Panc1 (cell line): ENCODE measurements at places on chromosomes 7 and 10. TPM values are rescaled to one million over a fixed set of nuclear protein-coding genes. Genes with fewer than 3 reads are reported as not detected.
A peak's percentile ranks its signal among the peaks of the same experiment; 100 is the strongest.

DNA sequence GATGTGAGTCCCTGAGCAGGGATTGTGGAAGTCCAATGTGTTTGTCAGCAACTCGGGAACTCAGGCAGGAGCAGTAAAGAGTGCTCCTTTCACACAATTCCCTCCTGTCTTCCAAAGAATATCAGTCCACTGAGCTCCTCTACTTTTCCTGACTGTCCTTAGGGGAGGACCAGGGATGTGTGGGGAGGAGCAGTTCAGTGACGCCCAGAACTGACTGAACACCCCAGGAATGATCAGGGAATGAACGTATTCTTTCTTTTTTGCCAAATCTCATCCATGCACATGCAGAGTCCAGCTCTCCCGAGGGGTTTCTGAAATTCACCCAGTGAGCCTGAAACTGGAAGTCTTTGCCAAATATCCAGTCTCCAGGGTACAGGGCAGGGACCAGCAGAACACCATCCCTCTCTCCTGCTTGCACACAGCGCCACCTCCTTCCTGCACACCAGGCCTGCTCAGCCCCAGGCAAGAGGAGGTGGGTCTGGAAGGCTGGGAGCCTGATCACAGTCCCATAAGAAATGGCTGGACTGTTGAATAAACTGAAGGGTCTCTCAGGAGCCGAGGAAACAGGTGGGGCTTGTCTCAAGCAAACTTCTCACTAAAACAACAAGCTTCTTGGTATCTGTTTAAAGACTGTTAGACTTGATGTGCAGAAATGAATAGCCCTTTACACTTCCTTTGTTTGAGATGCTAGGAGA lies 294.7 kb downstream of the C7orf25 start:
- H3K27ac ChIP-seq, result no peak overlapping the region
- H3K36me3 ChIP-seq, result no peaks in the 10 kb centered on the region
- H3K4me1 ChIP-seq, result no peaks in the 10 kb centered on the region
- no peaks in the 10 kb centered on the region for H3K27me3 ChIP-seq
- H3K4me3 ChIP-seq, result no peak overlapping the region
- DNase-seq, result no peak

Gene RELN
- 0.10 TPM for total RNA-seq

DNA sequence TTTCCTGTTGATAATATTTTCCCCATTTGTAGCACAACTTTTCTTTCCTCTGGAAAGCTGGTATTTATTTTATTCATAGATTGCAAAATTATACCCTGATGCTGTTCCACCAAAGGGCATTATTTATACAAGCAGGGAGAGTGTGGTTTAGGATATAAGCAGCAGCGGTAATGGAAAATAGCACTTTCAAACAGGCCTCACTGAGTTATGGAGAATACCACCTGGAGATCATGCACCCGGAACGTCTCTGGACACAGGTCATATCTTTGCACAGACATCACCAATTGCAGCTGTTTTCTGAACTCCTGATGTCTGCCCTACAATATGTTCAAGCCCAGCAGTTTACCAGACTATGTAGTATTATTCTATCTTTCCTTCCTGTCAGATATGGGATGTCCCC lies 2.0 kb upstream of the CALD1 start:
- DNase-seq, result no peak
- no peak overlapping the region for H3K27ac ChIP-seq
- H3K4me1 ChIP-seq, result no peaks in the 10 kb centered on the region
- H3K4me3 ChIP-seq, result no peak overlapping the region
- no peaks in the 10 kb centered on the region for H3K36me3 ChIP-seq

Gene CALD1
- total RNA-seq, result 9.2 TPM

Gene CYP2E1
- total RNA-seq, result 1.1 TPM

DNA sequence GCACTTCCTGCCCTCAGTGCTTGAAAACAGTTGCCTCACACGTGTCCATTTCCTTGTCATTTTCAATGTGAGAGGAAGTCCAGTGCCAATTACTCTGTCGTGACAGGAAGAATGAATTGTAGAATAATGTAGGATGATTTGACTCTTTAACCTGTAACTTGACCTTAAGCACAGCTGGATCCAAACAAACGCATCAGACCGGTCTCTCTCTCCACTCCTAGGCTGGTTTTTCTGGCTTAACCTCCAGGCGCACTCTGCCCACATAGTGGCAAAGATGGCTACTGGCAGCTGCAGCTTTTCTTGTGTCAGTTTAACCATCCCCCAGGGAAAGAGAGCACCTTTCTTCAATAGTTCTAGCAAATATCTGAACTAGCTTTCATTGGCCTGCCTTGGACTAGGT lies 29.4 kb upstream of the PNLIPRP3 start:
- H3K27me3 ChIP-seq, result no peaks in the 10 kb centered on the region
- no peaks in the 10 kb centered on the region for H3K36me3 ChIP-seq
- no peak overlapping the region for H3K27ac ChIP-seq
- DNase-seq, result no peak
- H3K4me1 ChIP-seq, result no peaks in the 10 kb centered on the region

Gene RSPH10B2
- 0.15 TPM for total RNA-seq

- DNase-seq, result no peak
- H3K4me3 ChIP-seq, result no peak overlapping the region
- no peaks in the 10 kb centered on the region for H3K36me3 ChIP-seq
- no peaks in the 10 kb centered on the region for H3K4me1 ChIP-seq
Measured at GRCh38 chr10:98361131-98362025, 53.6 kb downstream of the PYROXD2 start.

GRCh38 chr10:104109908-104110662 lies 11.9 kb upstream of the SFR1 start:
- no peak overlapping the region for H3K27ac ChIP-seq
- H3K36me3 ChIP-seq, result no peaks in the 10 kb centered on the region
- no peak for DNase-seq
- no peaks in the 10 kb centered on the region for H3K27me3 ChIP-seq

DNA sequence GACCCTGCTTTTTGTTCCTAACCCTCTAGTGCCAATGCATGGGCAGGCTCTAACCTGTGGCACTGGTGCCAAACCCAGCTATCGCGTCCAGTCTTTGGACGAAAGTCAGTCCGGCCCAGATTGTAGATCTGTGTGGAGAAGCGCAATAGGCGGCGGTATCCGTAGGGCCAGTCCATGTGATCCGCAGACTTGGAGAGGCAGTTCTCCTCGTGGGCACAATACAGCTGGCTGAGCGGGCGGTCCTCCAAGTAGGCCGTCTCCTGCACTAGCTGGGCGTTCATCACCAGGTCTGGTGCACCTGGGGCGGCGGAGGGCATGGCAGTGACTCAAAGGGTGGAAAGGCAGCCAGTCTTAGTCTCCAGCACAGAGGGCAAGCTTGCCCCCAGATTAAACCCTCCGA lies 14.5 kb downstream of the LOXL4 start:
- no peak overlapping the region for H3K27ac ChIP-seq
- no peaks in the 10 kb centered on the region for H3K27me3 ChIP-seq
- H3K36me3 ChIP-seq, result no peaks in the 10 kb centered on the region
- no peak overlapping the region for H3K4me3 ChIP-seq
- DNase-seq, result no peak

DNA sequence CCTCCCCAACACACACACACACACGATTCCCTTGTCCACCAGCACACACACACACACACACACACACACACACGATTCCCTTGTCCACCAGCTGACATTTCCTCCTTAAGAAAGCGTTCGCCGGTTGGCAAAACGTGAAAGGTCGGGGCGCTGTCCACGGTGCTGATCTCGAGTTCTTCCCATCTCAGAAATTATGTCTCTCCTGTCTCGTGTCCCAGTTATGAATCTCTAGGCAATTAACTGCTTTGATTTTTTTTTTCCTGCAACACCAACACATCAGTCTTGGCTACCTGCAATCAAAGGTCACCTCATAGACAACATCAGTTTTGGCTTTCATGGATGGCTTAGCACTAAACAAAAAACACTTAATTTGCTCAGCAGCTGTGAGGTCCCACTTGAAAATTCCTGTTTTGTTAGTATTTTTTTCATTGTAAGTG lies 1.9 kb downstream of the INA start:
- DNase-seq, result no peak
- H3K36me3 ChIP-seq, result no peaks in the 10 kb centered on the region
- no peak overlapping the region for H3K27ac ChIP-seq
- H3K27me3 ChIP-seq, result peaks cover 10% of the 10 kb centered on the region

Gene GPR85
- total RNA-seq, result not detected

DNA sequence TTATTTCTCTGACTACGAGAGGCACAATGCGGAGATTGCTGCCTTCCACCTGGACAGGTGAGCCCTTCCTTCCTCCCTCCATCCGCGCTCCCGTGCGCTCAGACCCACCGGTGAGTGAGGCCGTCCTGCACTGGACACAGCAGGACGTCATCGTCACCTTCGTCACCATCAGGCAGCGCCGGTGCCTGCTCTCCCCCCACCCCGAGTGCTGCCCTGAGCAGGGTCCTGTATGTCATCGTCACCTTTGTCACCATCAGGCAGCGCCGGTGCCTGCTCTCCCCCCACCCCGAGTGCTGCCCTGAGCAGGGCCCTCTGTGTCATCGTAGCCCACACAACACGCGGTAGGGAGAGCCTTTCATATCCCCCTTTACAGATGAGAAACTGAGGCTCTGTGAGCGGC lies 43.5 kb upstream of the FOXL3 start:
- H3K4me3 ChIP-seq, result no peak overlapping the region
- no peak for DNase-seq
- no peak overlapping the region for H3K27ac ChIP-seq

Gene NOLC1
- total RNA-seq, result 182 TPM

GRCh38 chr7:25192043-25192442 lies 36.2 kb downstream of the NPVF start:
- H3K36me3 ChIP-seq, result no peaks in the 10 kb centered on the region
- H3K27me3 ChIP-seq, result peaks cover 2% of the 10 kb centered on the region; the same call in 1 of the 2 replicates
- H3K4me3 ChIP-seq, result no peak overlapping the region

- H3K27me3 ChIP-seq, result no peaks in the 10 kb centered on the region; the same call in 1 of the 2 replicates
- H3K4me1 ChIP-seq, result no peaks in the 10 kb centered on the region
- DNase-seq, result no peak
- no peak within 1 kb of the TSS for H3K4me3 ChIP-seq
- no peak within 1 kb of the TSS for H3K27ac ChIP-seq
Measured at GRCh38 chr7:116030651-116031276, at the start of gene TFEC. TFEC (minus strand) TSS chr7:116030763; CDS start chr7:115984441, 46,322 bp downstream.

Gene PLAU
- total RNA-seq, result 305 TPM

Gene HOXA11
- 0.57 TPM for total RNA-seq

Gene MEIG1
- total RNA-seq, result 0.54 TPM

GRCh38 chr7:47154791-47155190 lies 427.1 kb downstream of the TNS3 start:
- no peaks in the 10 kb centered on the region for H3K36me3 ChIP-seq
- no peaks in the 10 kb centered on the region for H3K4me1 ChIP-seq
- no peak for DNase-seq
- H3K27me3 ChIP-seq, result peaks cover 16% of the 10 kb centered on the region; the same call in 1 of the 2 replicates

Gene ARHGAP22
- 1.8 TPM for total RNA-seq

Gene FRMD4A
- total RNA-seq, result 7.1 TPM

Gene TLX1
- 0.13 TPM for total RNA-seq

DNA sequence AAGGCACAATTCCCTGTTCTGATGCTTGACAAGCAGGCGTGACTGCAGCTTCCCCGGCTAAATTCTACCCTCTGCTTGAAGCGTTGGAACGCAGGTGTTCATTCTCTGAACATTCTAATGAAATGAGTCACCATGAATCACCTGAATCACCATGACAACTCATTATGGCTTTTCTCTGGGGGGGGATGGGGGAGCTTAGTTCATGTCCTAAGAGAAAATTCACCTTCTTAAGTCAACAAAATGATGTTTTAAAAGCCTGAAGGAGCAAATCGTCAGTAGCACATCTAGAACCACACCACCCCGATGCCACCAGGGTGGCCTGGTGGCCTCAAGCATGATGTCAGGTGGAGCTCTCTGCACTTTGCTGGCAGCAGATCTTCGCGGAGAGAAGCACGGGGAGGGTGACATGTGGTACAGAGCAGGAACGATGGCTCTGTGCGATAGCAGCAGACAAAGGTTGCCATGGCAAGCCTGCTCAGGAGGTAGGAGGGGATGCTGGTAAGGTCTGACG lies 33.7 kb downstream of the DDC start:
- peak; percentile 67 for DNase-seq
- H3K36me3 ChIP-seq, result no peaks in the 10 kb centered on the region
- H3K27me3 ChIP-seq, result no peaks in the 10 kb centered on the region

Gene GIMAP8
- total RNA-seq, result 0.10 TPM

- H3K27me3 ChIP-seq, result no peaks in the 10 kb centered on the region
- H3K4me3 ChIP-seq, result no peak overlapping the region
- H3K36me3 ChIP-seq, result no peaks in the 10 kb centered on the region
- peaks cover 16% of the 10 kb centered on the region for H3K4me1 ChIP-seq
Measured at GRCh38 chr10:99843310-99843709, 60.9 kb downstream of the ABCC2 start.

Gene HHEX
- 10.1 TPM for total RNA-seq

DNA sequence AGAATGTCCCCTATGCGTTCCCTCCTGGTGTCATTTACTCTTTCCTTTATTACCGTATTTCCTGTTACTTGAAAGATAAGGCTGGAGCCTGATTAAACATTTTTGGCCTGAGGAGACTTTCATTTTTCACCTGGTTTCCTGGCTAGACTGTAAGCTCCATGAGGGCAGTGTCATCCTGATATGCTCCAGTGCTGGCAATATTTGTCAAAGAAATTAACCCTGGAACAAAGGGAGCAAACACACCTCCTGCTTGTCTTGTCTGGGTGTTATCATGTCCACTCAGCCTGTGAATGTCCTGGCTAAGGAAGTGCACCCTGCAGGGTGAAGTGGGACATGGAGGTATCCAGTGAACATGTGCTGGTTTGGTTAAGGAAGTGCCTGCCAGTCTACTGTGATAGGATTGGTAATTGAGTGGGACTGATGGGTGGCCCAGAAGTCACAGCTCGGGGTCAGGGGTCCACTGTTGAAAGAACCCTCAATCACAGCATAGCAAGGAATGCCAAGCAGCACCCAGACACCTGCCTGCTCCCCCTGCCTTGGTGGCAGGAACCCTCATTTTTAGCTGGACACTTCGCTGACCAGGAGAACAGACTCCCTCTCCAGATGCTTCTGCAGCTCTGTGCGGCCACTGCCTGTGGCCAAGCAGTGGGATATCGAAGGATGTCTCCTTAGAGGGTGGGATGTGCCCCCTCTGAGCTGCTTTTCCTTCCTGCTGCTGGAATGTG lies 20.9 kb upstream of the PPIA start:
- no peak overlapping the region for H3K27ac ChIP-seq
- DNase-seq, result no peak
- no peaks in the 10 kb centered on the region for H3K4me1 ChIP-seq
- no peaks in the 10 kb centered on the region for H3K36me3 ChIP-seq

DNA sequence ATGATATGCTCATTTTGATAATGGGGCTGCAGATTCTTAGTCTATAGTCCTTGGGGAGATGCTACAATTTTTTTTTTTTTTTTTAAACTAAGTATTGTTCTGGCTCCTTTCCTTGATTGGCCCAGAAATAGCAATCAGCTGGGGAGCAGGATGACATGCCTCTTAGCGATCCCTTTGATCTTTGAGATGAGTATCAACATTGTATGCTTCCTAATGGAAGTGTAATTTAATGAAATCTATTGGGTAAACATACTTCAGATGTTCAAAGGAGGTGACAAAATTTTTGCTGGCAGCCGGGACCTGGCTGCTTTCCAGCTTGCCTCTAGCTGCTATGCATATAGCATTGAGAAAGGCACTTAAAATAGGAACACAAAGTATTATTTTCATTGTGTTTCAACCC lies 43.5 kb downstream of the VTI1A start:
- no peak overlapping the region for H3K27ac ChIP-seq
- H3K4me1 ChIP-seq, result peaks cover 4% of the 10 kb centered on the region; the same call in 1 of the 2 replicates
- H3K27me3 ChIP-seq, result no peaks in the 10 kb centered on the region

Gene MYOF
- total RNA-seq, result 376 TPM
